ENCODE measurements at places on chromosomes 12 and 14.

GRCh38 chr12:46470036-46470627 lies 97.6 kb upstream of the SLC38A2 start:
- DNase-seq, result no peak

- no peak for DNase-seq
Observed at GRCh38 chr12:113610698-113611097, 139.0 kb upstream of the LHX5 start.

DNA sequence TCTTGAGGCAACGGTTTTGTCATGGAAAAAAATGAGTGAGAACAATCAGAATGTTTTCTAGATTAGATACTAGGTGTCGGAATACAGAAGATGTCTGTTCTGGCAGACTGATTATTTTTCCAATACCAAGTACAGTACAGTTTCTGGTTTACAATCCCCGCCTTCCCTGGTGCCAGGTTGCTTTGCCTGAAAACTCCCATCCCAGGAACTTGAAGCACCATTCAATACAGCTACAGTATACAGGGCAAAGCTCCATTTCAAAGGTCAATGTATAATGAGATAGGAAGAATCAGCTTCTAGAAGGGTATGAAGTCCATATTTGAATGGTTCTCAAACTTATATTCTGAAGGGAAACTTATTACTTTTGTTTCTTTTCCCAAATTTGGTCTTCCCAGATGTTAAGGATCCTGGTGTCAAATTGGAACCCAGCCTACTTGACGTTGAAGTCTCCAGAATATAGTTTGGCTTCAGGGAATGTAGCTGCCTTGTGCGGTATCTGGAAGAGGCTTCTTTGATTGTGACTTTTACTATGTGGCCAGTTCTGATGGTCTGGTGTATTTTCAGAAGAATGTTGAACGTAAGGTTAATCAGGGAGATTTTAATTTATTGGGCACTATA lies 238.0 kb upstream of the ATP2B1 start:
- no peak for DNase-seq

- no peak for DNase-seq
Observed at GRCh38 chr12:75913502-75914351, 117.8 kb downstream of the PHLDA1 start.

- no peak for DNase-seq
Observed at GRCh38 chr12:96242597-96242996, 48.4 kb downstream of the ELK3 start.

GRCh38 chr14:103190741-103191140 lies 67.5 kb downstream of the TNFAIP2 start:
- no peak for DNase-seq

- no peak for DNase-seq
Observed at GRCh38 chr12:66137937-66138336, 7.4 kb upstream of the LLPH start.

- DNase-seq, result peak; percentile 100
Observed at GRCh38 chr12:103505371-103506236, 9.8 kb upstream of the C12orf42 start.

DNA sequence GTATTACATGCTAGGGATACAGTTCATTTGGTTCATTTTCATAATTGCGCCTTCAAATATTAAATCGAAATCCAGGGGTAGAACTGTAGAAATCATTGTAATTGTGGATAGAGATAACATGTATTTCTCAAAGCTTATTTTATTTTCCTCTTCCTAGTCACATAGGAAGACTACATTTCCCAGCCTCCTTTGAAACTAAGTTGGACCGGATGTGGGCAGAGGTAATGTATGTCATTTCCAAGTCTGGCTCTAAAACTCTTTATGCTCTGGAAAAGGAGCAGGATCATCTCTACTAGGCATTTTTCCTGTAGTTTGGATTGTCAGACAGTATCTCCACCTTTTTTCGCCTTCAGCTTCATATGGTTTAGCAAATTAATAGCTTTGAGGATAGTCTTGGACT lies 70.1 kb upstream of the CRY1 start:
- no peak for DNase-seq

DNA sequence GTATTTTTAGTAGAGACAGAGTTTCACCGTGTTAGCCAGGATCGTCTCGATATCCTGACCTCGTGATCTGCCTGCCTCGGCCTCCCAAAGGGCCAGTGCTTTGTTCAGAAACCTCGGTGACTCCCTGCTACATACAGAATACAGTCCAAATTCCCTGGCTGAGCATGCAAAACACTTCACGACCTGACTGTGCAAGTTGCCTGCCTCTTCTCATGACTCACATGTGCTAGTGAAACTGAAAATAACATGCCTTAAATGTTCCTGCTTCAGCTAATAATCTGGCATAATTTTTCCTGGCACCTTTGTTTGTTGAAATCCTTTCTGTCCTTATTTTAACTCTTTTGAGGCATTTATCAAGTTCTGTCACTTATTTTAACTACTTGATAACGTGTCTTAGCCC lies 8.2 kb downstream of the DMAC2L start:
- peak; percentile 83 for DNase-seq

- DNase-seq, result no peak
Observed at GRCh38 chr12:46382408-46382963, 9.9 kb upstream of the SLC38A2 start.

DNA sequence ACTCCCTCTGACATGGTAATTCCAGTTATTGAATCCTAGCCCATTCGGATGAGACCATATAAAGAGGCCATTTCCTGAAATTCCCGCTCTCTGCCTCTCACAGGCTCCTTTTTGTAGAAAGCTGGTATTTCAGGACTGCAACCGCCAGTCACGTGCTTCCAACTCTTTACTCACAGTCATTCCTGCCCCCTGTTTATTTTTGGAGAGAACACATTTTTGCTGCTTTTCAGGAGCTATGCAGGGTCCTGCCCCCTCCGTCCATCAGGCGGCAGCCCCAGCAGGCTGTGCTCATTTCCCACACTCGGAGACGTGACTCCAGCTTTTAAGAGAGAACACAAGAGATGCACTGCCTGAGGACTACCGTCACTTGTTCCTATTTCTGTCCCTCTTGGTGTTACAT lies 26.8 kb downstream of the IFT43 start:
- DNase-seq, result no peak

GRCh38 chr12:55974308-55974730 lies 441 bp downstream of the RAB5B start:
- DNase-seq, result peak; percentile 49

DNA sequence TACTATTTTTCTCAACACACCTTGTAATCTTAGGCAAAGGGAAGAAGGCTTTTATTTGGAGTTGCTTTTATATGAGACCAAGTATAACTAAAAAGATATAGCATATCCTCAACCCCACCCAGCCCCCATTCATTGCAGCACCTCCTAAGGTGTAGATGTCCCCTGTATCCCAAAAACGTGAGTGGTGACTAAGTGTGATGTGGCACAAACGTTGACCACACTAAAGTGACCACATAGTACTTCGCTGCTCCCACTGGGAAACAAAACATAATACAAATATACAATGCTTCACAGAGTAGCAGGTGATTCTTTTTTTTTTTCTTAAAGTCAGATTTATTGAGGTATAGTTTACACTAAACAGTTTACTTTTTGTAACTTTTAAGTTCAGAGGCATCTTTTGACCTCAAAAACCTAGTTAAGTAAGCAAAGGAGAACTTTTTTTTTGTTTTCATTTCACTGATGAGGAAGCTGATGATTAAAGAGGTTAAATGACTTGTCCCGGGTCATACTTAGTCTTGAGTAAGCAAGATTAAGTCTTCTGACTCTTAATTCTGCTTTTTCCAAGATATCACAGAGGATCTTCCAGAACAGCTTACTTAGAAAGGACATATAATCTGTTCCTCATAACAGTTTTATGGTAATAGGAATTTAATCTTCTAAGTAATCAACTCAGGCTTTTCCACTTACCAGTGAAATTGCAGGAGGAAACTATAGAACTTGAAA lies 245.2 kb upstream of the PLEKHG7 start:
- DNase-seq, result no peak

DNA sequence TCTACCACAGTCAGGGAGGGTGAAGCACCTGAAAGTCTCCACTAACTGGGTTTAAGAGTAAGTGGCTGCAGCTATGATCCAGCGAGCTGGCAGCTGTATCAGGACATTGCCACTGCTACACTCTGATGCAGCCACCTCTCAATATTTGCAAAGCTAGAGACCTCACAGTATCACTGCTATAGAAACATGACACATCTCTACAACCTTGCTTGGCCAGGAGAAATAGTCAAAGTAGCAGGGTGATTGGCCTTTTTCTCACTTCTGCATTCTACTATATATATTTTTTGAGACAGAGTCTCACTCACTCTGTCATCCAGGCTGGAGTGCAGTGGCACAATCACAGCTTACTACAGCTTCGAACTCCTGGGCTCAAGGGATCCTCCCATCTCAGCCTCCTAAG lies 9.3 kb upstream of the FMNL3 start:
- no peak for DNase-seq

DNA sequence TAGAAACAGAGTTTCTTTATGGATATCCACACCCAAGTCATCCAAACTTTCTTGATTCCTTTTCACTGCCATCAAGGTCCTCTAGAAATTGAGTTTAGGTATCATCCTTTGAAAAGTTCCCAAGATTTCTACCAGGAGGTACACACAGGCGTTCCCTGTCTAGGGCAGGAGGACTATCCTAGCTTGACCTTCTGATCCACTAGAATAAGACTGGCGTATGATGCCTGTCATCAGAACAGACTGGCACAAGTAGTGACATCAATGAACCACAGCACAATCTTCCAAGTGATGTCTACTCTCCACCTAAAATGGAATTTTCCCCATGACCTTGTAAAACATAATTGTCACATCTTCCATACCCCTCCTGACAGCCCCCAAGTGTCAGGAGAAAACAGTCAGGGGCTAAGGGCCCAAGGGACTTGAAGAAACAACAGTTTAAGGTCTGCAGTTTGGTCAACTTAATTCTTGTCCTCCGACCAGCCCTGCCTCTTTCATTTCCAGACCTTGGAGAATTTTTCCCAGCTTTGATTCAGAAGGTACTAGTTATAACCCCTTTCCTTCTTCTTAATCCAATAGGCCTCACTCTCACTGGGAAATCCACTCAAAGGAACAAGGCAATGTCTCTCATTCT lies 100.7 kb upstream of the FKBP4 start:
- DNase-seq, result no peak

DNA sequence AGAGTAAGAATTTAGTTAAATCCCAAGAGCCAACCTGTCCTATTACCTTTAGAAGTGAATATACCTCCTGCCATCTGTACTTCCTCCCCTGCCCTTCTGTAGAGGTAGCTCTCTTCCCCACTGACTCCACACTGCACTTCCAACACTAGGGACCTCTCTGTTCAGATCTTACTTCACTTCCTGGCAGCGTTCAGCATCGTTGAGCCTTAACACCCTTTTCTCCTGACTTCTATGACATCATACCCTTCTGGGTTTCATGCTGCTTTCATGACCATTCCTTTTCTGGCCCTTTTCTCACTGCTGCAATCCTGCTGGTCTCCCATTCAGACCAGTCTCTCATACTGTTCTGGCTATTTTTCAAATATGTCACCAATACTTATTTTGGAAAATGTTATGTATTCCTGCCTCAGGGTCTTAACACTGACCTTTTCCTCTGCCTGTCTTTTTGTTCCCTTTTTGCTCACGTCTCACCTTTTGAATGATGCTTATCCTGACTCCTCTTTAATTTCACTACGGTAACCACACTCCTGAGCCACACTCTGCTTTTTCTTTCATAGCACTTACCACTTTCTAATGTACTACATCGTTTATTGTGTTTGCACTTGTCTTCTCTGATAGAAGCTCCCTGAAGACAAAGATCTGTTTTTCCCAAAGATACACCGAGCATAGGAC lies 67.6 kb downstream of the PLEKHA5 start:
- DNase-seq, result no peak

DNA sequence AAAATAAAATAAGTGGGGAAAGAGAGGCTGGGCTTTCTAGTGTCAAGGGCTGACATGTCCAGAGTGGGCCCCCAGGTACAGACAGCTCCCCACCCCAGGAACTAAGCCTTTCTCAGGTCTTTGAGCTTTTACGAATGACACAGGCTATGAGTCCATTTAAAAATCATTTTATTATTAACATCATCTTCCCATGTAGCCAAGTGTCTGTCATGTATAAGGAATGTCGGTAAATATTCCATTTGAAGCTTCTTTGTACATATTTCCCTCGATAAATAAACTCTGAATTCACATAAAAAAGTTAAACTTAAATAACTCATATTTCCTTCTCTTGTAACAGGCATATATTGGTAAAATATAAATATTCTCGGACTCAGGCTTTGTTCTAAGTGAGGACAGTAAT lies 143.6 kb downstream of the CALM1 start:
- no peak for DNase-seq

GRCh38 chr12:100251917-100252316 lies 15.0 kb downstream of the DEPDC4 start:
- DNase-seq, result no peak

- DNase-seq, result peak; percentile 94
Observed at GRCh38 chr12:66647034-66647691, 31.7 kb downstream of the GRIP1 start.

DNA sequence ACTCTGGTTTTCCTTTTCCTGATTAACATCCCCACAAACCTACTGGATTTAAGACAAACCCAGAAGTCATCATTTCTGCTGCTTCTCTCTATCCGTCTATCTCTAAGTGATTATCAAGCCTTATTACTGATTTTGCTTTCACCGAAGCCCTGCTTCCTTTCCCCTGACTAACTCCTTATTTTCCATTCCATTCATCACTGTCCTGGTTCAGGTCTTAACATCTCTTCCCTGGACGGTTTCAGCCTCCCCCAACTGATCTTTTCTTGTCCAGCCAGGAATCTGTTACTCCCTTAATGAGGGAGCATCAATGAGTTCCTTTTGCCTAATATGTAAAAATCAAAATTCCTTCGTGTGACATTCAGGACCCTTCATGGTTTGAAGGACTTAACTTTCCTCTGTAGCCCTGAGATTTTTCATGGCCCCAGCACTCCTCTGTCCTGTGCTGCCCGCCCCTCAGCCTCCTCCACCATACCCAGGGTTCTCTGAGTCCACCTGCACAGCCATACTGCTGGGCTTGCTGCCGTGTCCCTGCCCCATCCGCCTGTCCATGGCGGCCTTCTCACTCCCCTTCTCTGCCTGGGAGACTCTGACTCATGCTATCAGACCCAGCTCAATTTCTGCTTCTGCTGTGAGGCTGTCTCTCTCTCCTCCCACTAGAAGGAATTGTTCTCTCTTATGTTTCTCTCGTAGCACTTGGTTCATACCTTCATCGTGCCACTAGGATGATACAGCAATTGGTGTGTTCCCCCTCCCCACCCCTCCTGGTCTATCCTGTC lies 167.8 kb upstream of the HIF1A start:
- DNase-seq, result peak; percentile 42

- no peak for DNase-seq
Observed at GRCh38 chr12:127685931-127686330, 581.0 kb upstream of the TMEM132C start.

DNA sequence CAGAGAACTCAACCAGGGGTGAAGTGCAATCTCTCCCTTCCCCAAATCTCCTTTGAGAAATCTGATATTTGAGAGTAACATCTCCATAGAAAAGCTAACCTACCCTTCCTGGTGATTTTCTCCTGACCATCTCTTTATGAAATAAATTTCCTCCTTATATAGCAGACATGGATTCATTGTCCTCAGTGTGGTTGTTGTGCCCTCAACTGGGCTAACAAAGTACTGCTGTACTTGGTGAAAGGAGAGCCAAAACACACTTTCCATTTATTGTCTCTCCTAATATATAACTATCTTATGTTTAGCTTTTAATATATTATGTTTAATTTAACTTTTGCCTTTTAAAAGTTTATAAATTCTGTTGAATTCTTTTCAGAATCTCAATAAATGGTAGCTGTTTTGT lies 65.1 kb upstream of the SLCO1B1 start:
- DNase-seq, result no peak

GRCh38 chr12:92362785-92363184 lies 217.1 kb upstream of the BTG1 start:
- DNase-seq, result no peak

Measured in mammary epithelial cell (primary cell).